ENCODE measurements at places on chromosomes 7 and 10.
A peak's percentile ranks its signal among the peaks of the same experiment; 100 is the strongest.

GRCh38 chr7:85823396-85824080 is 636.7 kb upstream of the SEMA3D start:
- DNase-seq, result no peak

DNA sequence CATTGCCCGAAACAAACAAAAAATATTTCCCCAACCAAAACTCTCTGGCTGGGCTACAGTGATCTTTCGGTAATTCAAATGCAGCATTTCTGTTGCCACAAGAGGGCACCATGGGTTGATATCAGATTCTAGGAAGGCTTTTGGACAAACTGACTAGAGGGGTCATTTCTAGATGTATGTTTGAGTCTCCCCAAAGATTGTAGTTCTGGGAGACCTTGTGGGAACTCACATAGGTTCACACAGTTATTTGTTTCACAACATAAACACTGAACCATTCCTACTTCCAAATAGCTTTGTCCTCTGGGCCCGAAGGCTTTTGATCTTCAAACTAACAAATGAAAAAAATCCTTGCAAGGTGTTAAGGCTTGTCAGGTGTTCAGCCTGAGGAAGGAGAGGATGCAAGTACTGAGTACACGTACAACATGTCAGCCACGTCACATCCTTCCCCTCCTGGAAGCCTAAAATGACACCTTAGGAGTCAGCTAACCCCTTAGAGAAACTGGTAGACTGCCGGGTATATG is 37.0 kb upstream of the IL15RA start:
- peak; percentile 65 for DNase-seq

- no peak for DNase-seq
Observed at GRCh38 chr10:113754125-113754524, 2.6 kb downstream of the PLEKHS1 start.

DNA sequence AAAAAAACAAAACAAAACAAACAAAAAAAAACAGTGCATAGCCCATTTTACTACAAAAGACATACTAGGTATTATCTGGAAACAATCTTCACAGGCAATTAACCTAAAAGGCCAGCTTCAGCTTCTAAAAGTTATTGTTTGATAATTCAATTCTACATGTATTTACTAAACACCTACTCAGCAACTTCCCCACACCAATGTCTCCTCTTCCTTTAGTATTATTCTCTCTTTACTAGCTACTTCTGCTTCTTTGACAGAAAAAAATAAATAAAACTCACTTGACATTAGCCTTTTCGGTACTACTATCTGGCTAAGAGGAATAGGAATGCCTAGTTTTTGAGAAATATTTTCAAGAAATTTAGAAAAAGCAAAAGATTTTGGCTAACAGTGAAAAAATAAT is 2.8 kb downstream of the TM9SF3 start:
- no peak for DNase-seq

DNA sequence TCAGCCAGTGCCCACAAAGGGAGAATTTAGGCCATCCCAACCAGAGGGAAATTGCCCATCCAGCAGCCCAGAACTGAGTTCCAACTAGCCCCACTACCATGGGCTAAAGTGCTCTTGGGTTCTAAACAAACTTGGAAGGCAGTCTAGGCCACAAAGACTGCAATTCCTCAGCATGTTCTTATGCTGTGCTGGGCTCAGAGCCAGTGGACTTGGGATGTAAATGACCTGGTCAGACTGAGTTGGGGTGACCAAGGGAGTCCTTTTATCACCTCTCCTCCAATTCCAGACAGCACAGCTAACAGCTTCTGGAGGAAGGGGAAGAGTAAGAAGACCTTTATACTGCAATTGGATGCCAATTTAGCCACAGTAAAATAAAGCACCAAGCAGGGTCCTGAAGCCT is 607.2 kb upstream of the KCND2 start:
- no peak for DNase-seq

GRCh38 chr10:42941295-42941644 is 135.6 kb upstream of the RET start:
- no peak for DNase-seq

DNA sequence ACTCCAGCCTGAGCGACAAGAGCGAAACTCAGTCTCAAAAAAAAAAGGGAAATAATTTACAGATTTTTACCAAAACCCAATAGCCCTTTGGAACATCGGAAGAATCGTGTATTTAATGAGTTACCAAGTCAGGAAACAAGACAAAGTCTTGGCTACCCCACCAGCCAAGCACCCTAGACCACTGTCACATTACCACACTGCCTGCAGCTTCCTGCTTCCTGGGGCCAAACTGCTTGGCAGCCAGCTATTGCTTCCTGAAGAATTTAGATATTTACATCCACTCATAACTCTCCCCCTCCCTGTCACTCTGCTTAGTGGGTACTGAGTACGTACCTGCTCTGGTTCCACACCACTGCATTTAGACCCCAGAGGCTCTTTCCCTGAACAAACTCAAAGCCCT is 14.1 kb upstream of the TNPO3 start:
- DNase-seq, result no peak

GRCh38 chr10:114822444-114823076 is 980 bp downstream of the FHIP2A start:
- DNase-seq, result peak; percentile 35

GRCh38 chr10:78805176-78805575 is 263.6 kb upstream of the ZMIZ1 start:
- DNase-seq, result no peak

GRCh38 chr10:69338133-69338456 is 59.8 kb downstream of the HK1 start:
- no peak for DNase-seq

DNA sequence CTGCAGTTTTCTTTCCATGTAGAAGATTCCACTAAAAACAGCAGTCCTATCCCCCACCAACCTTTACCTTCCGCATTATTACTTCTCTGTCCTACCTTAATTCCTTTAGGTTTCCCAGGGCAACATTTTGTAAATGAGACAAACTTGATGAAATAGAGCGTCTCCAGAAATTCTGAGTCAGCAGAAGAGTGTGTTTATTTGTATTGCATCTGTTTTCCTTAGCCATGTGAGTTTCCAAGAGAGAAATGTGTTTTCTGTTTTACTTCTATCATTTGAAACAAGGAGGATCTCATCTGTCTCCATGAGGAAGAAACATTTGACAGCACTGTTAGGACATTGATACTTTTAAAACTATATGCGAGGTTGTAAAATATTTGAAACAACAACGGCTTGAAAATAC is 244.2 kb upstream of the PLXDC2 start:
- no peak for DNase-seq

DNA sequence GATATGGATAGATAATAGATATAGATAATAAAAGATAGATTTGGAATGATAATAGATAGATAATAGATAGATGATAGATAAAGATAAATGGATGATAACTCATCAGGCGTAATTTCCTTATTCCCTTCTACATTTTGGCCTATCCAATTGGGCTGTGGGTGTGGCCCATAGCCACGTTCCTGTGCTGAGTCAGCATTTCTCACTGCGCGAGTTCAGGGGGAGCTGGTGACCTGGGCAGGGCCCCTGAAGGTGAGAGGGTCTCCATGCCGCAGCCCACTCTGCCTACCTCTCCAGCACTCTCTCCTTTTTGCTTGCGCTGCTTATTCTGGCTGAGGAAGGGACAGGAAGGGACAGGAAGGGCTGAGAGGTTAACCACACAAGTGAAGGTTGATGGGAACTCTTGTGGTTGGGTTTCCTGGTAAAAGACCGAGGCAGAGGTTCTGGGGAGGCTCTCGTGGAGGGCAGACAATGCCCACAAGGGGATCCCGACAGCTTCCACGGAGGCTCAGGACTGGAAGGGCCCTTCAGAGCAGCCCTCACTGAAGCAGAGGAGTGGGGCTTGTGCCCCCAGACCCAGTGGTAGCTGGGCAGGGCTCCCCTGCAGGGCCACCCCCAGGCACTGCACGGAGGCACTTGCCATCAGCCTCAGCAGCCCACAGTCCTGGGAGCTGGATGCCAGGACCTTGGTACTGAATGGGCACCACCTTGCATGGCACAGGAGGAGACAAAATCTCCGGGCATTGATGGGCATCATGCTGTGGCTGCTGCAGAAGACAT is 247.3 kb upstream of the PITRM1 start:
- no peak for DNase-seq

- no peak for DNase-seq
Observed at GRCh38 chr10:48518986-48519385, 85.9 kb downstream of the ARHGAP22 start.

DNA sequence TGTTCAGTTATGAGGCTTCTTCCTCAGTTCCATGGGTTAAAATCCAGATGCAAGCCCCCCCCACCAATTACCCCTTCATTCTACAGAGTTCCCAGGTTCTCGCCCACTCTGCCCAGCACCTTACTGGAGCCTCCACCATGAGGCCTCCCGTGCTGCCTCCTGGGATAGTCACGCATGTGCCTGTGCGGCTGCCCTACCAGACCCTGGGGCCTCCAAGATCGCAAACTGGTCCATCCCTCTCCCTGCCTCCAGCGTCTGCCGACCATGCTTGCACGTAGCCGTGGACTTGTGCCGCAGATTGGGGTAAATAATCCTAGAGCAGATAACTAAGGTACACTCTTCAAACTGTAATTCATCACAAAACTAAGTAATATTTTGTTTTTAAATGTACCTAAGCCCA is 611.2 kb downstream of the PTPRN2 start:
- no peak for DNase-seq

DNA sequence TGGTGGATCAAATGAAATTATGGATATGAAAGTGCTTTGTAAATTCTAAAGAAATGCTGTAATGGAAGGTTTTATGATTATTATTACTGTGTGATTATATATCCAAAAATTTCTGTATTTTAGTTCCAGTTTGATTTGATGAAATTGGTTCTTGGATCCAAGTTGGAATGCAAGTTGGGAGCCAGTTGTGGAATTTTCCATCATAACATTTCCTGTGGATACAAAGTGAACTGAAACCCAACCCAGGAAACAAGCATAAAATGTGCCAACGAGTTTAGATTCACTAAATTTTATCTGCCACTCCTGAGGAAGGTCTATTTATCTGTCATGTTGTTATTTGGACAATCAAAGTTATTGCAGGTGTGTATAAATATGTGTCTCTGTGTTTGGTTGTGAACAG is 131.4 kb upstream of the MDFIC start:
- DNase-seq, result no peak

DNA sequence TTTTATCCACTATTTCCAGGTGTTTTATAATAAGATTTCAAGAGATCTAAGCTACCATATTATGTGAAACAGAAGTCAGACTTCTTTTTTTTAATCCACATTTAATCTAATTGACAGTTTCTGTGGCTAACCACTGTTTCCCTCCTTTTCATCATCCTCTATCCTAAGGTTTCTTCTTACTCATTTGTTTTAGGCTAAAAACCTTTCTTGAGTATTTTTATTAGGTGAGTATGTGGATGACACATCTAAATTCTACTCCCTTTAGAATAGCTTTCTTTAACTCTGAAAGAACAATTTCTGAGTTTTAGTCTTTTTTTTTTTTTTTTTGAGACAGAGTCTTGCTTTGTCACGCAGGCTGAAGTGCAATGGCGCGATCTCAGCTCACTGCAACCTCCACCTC is 62.7 kb downstream of the NPY start:
- DNase-seq, result no peak

- DNase-seq, result no peak
Observed at GRCh38 chr10:85231534-85232270, 903.3 kb downstream of the CCSER2 start.

GRCh38 chr7:26439521-26440232 is 148.0 kb downstream of the SNX10 start:
- DNase-seq, result no peak

DNA sequence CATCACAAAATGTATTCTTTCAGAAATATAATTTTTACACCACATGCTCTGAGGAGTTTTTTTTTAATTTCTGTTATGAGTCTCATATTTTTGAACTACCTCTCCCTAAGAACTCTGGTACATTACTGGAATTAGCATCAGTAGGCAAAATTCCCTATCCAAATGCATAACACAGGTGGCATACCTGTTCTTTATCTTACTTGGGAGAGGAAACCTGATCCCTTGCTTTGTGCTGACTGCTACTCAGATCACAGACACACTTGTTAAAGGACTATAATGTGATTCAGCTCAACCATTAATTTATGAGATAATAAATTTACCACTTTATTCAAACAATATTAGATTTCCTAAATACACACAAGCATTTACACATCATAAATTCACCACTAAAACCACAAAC is 617.2 kb downstream of the GRM8 start:
- DNase-seq, result no peak

GRCh38 chr7:79615466-79615865 is 162.0 kb upstream of the MAGI2 start:
- no peak for DNase-seq

DNA sequence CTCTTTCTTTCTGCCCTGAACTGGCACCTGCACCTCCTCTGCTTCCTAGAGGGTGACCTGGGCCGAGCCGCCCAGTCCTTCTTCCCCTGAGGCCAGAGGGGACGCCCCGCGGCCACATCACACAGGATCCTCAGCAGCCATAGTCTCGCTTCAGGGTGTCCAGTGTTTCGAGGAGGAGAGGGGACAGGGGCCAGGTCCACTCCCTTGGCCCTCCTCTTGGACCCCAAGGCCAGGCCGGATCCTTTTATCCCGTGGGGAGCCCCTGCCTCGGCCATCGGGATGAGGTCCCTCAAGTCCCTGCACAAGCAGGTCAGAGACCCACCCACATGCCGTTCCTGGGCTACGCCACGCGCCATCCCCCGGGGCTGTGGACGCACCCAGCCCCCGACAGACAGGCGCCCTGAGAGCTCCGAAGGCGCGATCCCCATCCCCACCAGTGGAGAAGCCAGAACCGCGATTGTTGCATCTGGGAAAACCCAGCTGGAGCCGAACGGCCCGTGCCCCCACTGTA is 3.6 kb downstream of the BHLHA15 start:
- DNase-seq, result no peak

DNA sequence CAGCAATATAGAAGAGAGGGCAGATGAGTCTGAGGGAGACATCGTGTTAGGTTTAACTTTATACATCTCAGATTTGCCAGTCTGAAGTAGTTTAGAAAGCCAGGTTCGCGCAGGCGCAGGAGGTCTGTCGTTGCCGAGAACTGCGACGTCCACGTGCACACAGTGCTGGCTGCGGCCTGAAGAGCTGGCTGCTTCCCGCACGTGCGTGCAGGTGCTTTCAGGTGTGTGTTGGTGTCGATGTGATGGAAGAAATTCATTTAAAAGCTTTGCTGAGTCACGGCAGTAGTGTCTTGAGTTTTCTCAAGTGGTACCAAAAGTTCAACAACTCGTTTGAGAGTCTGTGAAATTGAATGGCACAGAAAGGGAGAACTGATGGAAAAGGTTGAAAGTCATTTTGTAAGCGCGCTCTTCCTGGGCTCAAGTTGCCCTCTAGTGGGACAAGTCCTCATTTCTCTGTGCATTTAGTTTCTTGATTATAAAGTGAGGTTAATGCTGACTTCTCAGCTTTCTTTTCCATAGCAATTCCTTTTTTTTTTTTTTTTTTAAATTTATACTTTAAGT is 18.6 kb downstream of the WDR37 start:
- no peak for DNase-seq

- no peak for DNase-seq
Observed at GRCh38 chr7:106643216-106644000, 17.6 kb downstream of the CCDC71L start.

DNA sequence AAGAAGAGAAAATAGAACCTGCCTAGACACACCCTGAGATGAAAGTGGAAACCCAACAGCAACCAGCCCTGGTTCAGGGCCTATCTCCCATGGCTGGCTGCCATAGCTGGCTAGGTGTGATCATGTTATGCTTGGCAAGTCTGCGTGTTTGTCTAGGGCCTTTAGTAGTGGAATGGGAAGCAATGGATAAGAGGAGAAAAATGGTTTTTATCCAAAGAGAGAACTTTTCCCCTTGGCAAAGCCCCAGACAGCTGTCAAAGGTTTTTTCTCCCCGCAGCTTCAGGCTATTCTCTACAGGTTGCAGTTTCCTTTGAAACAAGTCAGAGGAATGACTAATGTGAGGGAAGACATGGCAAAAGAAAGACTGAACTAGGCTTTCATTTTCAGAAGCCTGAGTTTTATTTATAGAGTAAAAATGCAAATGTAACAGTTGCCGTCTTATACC is 161.5 kb downstream of the SEMA3D start:
- no peak for DNase-seq

Measured in activated CD8-positive, alpha-beta memory T cell treated with anti-CD3 and anti-CD28 coated beads, Interleukin-2, amount 50 U/mL, for 4 hours (primary cell).